ENCODE measurements at places on chromosomes 2 and 18. TPM values are rescaled to one million over a fixed set of nuclear protein-coding genes. Genes with fewer than 3 reads are reported as not detected.

- no peaks in the 10 kb centered on the region for H3K27me3 ChIP-seq
- H3K4me1 ChIP-seq: no peaks in the 10 kb centered on the region
- no peak overlapping the region for H3K4me3 ChIP-seq
These were observed 405.0 kb upstream of the SLC39A10 start for GRCh38 chr2:195252018-195252417.

The NPHP1 gene
- 0.12 TPM for total RNA-seq

The SERPINE2 gene
- 28.8 TPM for total RNA-seq

DNA sequence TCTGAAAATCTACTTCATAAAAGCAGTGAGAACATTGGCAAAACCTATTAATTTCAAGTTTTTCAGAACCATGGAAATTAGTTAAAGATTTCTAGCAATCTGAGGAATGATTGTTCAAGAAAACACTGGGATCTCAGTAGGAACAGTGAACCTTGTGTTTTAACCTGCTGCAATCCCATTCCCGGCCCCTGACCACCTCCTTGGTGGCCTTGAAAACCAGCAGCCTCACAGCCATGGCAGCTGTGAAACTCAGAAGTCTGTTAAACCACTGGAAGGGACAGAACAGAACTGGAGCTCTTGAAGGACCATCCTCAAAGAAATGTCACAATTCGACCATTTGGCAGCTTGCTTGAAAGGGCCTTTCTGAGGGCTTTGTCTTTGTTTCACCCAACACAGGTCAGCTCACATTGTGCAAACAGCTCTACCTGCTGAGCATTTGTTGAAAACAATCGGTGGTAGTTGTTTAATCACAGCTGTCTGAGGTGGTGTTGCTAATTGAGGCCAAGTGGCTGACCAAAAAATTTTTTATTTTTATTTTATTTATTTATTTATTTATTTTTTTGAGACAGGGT is 25.8 kb downstream of the NEDD4L start:
- H3K27ac ChIP-seq: no peak overlapping the region
- H3K36me3 ChIP-seq: no peaks in the 10 kb centered on the region
- no peak overlapping the region for H3K4me3 ChIP-seq
- H3K27me3 ChIP-seq: peaks cover 13% of the 10 kb centered on the region
- no peaks in the 10 kb centered on the region for H3K4me1 ChIP-seq

- DNase-seq: no peak
- no peaks in the 10 kb centered on the region for H3K27me3 ChIP-seq
- no peaks in the 10 kb centered on the region for H3K36me3 ChIP-seq
- H3K4me3 ChIP-seq: no peak overlapping the region
- no peak overlapping the region for H3K27ac ChIP-seq
These were observed 448.7 kb downstream of the ERBB4 start for GRCh38 chr2:212089873-212090272.

DNA sequence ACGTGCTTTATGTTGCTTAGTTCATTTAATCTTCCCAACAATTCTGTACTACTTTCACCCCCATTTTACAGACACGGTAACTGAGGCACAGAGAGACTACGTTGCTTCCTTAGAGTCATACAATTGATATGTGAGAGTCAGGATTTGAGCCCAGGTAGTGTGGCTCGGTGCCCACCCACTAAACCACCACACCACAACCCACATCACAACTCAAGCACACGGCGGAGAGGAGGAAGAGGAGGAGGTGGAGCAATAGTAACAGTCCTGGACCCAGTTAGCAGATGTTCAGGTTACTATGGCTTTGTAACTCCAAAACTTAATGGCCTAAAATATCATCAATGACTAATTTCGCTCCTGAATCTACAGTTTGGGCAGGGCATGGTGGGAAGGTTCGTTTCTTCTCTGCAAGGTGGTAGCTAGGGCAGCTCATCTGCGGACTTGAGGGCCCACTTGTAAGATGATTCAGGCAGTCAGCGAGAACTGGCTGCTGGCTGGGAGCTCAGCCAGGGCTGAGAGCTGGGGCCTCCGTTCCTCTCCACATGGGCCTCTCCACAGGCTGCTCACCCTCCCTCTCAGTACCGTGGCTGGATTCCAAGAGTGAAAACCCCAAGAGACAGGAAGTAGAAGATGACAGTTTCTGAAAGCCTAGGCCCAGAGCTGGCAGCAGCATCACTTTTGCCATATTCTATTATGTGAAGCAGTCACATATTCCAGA is 167.1 kb downstream of the ZFP36L2 start:
- DNase-seq: peak; percentile 30
- H3K27me3 ChIP-seq: peaks cover 7% of the 10 kb centered on the region
- H3K36me3 ChIP-seq: peaks cover 8% of the 10 kb centered on the region
- peak overlapping the region; percentile 4 for H3K4me3 ChIP-seq
- H3K4me1 ChIP-seq: peaks cover 26% of the 10 kb centered on the region

DNA sequence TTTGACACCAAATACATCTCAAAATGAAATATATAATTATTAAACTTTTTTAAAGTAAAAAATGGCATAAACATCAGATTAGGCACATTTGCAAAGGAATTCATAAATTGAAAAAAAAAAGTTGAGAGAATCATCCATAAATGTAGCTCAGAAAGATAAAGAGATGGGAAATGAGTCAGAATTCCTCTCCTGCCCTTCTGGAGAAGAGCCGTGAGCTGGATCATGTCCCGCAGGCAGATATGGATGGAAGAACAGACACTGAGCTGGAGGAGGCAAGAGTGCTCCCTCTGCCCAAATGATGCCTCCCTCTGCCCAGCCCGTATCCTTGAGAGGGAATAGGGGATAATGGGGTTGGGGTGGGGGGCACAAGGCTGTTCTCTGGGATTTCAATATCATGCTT is 190.9 kb downstream of the TFCP2L1 start:
- H3K36me3 ChIP-seq: no peaks in the 10 kb centered on the region
- no peak overlapping the region for H3K27ac ChIP-seq
- H3K4me1 ChIP-seq: no peaks in the 10 kb centered on the region
- no peak overlapping the region for H3K4me3 ChIP-seq
- peaks cover 2% of the 10 kb centered on the region for H3K27me3 ChIP-seq

The KCNS3 gene
- total RNA-seq: 0.07 TPM

DNA sequence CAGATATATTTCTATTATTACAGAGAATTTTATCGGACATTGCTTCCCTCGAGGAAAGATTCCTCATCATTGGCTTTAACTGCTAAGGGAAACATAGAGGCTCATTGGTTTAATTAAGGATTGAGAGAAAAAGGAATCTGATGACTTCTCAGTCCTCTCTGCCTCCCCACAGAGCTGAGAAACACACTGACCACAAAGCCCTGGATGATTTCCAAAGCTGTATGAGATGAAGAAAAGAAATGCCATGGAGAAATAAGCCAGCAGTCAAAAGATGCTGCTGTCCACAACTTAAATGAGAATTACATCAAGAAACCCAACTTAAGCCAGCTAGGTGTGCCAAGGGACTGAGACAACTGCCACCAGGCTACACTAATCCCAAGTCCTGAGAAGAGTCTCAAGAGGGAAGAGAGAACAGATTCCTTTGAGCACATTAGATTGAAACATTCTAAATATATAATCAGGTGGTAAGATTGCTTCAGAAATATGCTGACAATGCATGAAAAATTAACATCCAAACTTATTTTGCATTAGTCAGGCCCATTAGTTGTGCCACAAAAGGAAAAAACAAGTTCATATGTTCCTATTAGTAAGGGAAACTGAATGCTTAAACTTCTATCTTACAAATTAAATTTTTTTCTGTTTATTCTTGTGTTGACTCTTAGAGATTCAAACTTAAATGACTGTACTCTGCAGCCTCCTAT is 308.1 kb upstream of the CYRIA start:
- H3K4me3 ChIP-seq: no peak overlapping the region
- no peaks in the 10 kb centered on the region for H3K27me3 ChIP-seq
- no peak overlapping the region for H3K27ac ChIP-seq
- no peaks in the 10 kb centered on the region for H3K4me1 ChIP-seq
- no peaks in the 10 kb centered on the region for H3K36me3 ChIP-seq

The OLA1 gene
- 132 TPM for total RNA-seq

The PIK3C3 gene
- 53.5 TPM for total RNA-seq

DNA sequence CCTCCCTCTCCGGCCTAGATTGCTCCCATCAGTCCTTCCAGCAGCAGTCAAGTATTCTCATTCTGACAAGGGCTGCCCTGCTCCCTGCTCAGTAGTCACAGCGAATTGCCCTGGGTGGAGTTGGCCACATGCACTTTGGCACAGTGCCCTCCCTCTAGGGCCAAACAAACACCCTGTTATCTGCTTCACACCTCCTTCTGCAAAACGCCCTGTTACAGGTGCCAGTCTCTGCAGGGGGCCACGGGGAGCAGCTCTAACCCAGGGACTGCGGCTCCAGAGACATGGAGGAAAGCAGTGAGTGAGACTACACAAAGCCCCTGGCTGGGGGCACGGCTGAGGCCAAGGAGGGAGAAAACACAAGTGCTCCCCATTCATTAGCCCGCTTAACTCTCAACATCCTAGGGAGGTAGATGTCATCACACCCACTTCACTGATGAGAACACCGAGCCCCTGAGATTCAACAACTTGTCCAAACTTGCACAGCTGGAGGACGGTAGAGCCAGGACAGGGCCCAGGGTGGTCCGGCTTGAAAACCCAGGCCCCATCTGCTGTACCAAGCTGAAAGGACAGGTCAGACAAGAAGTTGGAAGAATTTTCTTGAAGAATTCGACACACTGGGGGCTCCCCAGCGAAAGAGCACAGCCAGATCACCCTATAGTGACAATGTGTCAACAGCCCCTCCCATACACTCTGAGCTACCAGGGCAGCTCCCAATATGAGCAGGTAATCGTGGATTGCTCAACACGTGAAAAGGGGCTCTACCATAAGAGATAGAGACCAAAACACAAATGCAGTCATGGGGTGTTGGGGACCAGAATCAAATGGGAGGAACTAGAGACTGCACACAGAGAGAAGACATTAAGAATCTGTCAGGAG is 8.7 kb upstream of the TFCP2L1 start:
- H3K27me3 ChIP-seq: peaks cover 2% of the 10 kb centered on the region
- H3K27ac ChIP-seq: no peak overlapping the region
- DNase-seq: no peak
- H3K4me1 ChIP-seq: no peaks in the 10 kb centered on the region
- no peak overlapping the region for H3K4me3 ChIP-seq

- no peak within 1 kb of the TSS for H3K27ac ChIP-seq
- no peaks in the 10 kb centered on the region for H3K4me1 ChIP-seq
- no peak within 1 kb of the TSS for H3K4me3 ChIP-seq
- no peak for DNase-seq
- peaks cover 49% of the 10 kb centered on the region for H3K27me3 ChIP-seq
- no peaks in the 10 kb centered on the region for H3K36me3 ChIP-seq
These were observed at the start of gene LYPD6 for GRCh38 chr2:149330127-149331022. LYPD6 (plus strand) TSS chr2:149330587; CDS start chr2:149437709, 107,122 bp downstream.

DNA sequence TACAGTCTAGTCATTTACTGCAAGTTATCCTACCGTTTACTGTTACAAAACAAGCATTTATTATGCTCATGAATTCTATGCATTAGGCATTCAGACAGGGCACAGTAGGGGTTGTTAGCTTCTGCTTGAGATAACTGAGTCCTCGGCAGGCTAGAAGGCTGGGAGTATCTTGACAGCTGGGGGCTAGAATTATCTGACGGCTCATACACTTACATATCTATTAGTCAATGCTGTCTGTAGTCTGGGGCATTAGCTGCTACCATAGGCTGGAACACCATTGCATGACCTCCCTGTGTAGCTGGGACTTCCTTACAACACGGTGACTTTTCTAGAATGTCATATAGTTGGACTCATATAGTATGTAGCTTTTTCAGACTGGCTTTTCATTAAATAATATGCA is 61.9 kb upstream of the ALK start:
- no peaks in the 10 kb centered on the region for H3K36me3 ChIP-seq
- peaks cover 12% of the 10 kb centered on the region for H3K27me3 ChIP-seq
- H3K4me1 ChIP-seq: no peaks in the 10 kb centered on the region
- H3K4me3 ChIP-seq: no peak overlapping the region

- no peak for DNase-seq
- peaks cover 9% of the 10 kb centered on the region for H3K4me1 ChIP-seq
- H3K27me3 ChIP-seq: no peaks in the 10 kb centered on the region
- H3K4me3 ChIP-seq: no peak overlapping the region
These were observed 53.1 kb downstream of the HS1BP3 start for GRCh38 chr2:20597860-20598183.

GRCh38 chr2:142286618-142287017 is 155.8 kb upstream of the LRP1B start:
- no peak overlapping the region for H3K27ac ChIP-seq
- H3K4me3 ChIP-seq: no peak overlapping the region
- H3K27me3 ChIP-seq: no peaks in the 10 kb centered on the region
- H3K36me3 ChIP-seq: no peaks in the 10 kb centered on the region

DNA sequence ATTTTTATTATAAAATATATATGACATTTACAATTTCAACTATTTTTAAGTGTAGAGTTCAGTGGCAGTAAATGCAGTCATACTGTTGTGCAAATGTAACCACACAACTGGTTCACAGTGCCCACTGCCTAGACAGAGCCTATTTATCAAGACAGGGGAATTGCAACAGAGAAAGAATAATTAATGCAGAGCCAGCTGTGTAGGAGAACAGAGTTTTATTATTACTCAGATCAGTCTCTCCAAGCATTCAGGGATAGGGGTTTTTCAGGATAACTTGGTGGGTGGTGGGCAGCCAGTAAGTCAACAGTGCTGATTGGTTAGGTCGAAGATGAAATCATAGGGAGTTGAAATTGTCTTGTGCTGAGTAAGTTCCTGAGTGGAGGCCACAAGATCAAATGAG is 200.3 kb downstream of the NYAP2 start:
- no peak overlapping the region for H3K27ac ChIP-seq
- H3K27me3 ChIP-seq: no peaks in the 10 kb centered on the region
- DNase-seq: no peak
- H3K36me3 ChIP-seq: no peaks in the 10 kb centered on the region

- H3K36me3 ChIP-seq: no peaks in the 10 kb centered on the region
- DNase-seq: no peak
- H3K27ac ChIP-seq: no peak overlapping the region
- H3K27me3 ChIP-seq: peaks cover 2% of the 10 kb centered on the region
- no peak overlapping the region for H3K4me3 ChIP-seq
These were observed 248.5 kb downstream of the RNF144A start for GRCh38 chr2:7165736-7166135.

The PAX8 gene
- total RNA-seq: 1.6 TPM

GRCh38 chr2:165776796-165777195 is 17.3 kb downstream of the GALNT3 start:
- no peaks in the 10 kb centered on the region for H3K27me3 ChIP-seq
- H3K4me1 ChIP-seq: peaks cover 25% of the 10 kb centered on the region
- no peak overlapping the region for H3K27ac ChIP-seq
- peaks cover 33% of the 10 kb centered on the region for H3K36me3 ChIP-seq
- H3K4me3 ChIP-seq: no peak overlapping the region

GRCh38 chr2:153479573-153479972 is 1.0 kb upstream of the RPRM start:
- H3K36me3 ChIP-seq: no peaks in the 10 kb centered on the region
- H3K27me3 ChIP-seq: peaks cover 58% of the 10 kb centered on the region
- no peak for DNase-seq
- H3K27ac ChIP-seq: no peak overlapping the region
- H3K4me3 ChIP-seq: no peak overlapping the region

GRCh38 chr2:202634556-202635427 is at the start of gene FAM117B:
FAM117B (plus strand) TSS chr2:202634969; CDS start chr2:202635188, 219 bp downstream.
- H3K36me3 ChIP-seq: no peaks in the 10 kb centered on the region
- peak within 1 kb of the TSS; percentile 89 for H3K27ac ChIP-seq
- peaks cover 45% of the 10 kb centered on the region for H3K4me1 ChIP-seq
- peak within 1 kb of the TSS; percentile 91 for H3K4me3 ChIP-seq
- peak; percentile 98 for DNase-seq
- no peaks in the 10 kb centered on the region for H3K27me3 ChIP-seq

The ADRA2B gene
- 0.12 TPM for total RNA-seq

The PXDN gene
- 1.7 TPM for total RNA-seq

- DNase-seq: no peak
- no peaks in the 10 kb centered on the region for H3K36me3 ChIP-seq
- H3K4me3 ChIP-seq: no peak overlapping the region
- no peak overlapping the region for H3K27ac ChIP-seq
- no peaks in the 10 kb centered on the region for H3K4me1 ChIP-seq
These were observed 165.0 kb downstream of the ANTXR1 start for GRCh38 chr2:69177785-69178636.
